ENCODE measurements at places on chromosomes 4 and X. TPM values are rescaled to one million over a fixed set of nuclear protein-coding genes. Genes with fewer than 3 reads are reported as not detected.

SORBS2 gene
- total RNA-seq, result 26.1 TPM

ZCCHC18 gene
- total RNA-seq, result 0.07 TPM

TRO gene
- 1.2 TPM for total RNA-seq

GSX2 gene
- not detected for total RNA-seq

GPR82 gene
- 0.15 TPM for total RNA-seq

REELD1 gene
- total RNA-seq, result 0.46 TPM

SPATA18 gene
- 1.4 TPM for total RNA-seq

SPOCK3 gene
- total RNA-seq, result 1.0 TPM

PLP1 gene
- 0.95 TPM for total RNA-seq

Data from psoas muscle (tissue), 8 donors.